ENCODE measurements at places on chromosomes 2 and 18.

GRCh38 chr18:8662560-8663255, 42.6 kb upstream of the MTCL1 start:
- no peak for DNase-seq

DNA sequence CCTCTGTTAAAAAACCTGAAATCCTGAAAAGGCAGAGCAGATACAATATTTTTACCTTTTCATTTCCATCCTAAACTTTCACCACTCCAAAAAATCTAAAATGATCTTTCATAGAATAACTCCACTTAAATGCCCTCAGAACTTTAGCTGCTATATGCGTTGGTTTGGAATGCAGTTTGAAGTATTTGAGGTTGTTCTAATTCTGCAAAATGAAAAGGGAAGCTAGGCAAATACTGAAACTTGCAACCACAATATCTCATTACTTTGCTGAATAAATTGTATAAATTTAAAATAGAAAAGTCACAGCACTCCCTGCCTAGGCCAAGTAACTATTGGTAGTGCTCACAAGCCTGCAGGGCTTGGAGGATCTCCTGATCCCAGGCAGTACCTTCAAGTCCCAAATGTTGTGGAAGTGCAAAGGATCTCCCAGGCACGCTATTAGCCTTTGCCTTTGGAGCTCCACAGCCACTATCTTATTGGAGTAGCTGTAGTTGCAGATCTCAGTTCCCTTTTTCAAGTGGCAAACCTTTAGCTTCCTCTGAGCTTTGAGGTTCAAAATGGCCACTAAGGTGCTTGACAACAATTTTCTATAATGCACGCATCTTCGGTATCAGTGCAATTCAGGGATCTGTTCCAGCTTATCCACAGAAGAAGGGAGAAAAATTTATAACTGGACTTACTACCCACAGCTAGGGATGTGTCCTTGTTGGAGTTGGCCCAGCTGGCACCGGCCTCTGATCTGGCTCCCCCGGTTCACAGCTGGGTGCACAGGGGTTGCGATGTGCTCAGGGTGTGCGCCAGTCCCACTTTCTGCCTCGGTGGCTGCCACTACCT, 43.4 kb upstream of the ANKRD62 start:
- DNase-seq = no peak

- DNase-seq = no peak
These were observed 362.8 kb downstream of the FBXO15 start for GRCh38 chr18:73784853-73785252.

- no peak for DNase-seq
These were observed 56.2 kb upstream of the TMEM163 start for GRCh38 chr2:134774786-134775641.

DNA sequence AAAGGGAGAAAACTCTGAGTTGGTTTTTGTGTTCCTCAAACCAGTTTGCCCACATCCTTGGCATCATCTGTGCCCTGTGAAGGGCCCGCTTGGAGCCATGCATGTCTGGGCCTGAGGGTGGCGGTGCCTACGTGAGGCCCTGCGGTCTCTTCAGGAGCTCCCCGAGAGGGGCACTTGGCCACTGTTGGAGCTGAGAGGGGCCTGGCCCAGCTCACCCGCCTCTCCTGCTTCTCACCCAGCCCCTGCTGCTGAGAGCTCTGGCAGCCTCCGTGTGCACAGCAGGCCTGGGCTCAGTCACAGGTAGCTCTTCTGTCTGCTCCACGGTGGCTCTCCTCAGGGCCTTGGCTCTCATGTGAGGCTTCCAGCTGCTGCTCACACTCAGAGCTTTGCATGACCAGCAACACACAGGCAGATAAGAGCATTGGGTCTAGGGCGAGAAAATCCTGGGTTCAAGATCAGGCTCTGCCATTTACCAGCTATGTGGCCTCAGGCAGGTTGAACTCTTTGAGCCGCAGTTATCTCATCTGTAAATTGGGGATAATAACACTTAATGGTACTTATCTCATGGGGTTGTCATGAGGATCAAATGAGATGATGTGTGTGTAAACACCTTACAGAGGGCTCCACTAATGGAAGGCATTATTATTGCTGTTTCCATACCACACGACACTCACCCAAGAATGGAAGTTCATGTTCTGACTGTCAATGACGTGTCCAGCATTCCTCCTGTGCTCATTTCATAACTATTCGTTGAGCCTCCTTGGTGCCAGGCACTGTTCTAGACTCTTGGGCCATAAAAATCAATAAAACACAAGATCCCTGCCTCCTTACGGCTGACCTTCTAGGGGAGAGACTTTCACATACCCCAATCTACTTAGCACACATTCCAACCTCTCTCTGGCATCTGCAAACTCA, 41.6 kb upstream of the PLB1 start:
- peak; percentile 52 for DNase-seq

DNA sequence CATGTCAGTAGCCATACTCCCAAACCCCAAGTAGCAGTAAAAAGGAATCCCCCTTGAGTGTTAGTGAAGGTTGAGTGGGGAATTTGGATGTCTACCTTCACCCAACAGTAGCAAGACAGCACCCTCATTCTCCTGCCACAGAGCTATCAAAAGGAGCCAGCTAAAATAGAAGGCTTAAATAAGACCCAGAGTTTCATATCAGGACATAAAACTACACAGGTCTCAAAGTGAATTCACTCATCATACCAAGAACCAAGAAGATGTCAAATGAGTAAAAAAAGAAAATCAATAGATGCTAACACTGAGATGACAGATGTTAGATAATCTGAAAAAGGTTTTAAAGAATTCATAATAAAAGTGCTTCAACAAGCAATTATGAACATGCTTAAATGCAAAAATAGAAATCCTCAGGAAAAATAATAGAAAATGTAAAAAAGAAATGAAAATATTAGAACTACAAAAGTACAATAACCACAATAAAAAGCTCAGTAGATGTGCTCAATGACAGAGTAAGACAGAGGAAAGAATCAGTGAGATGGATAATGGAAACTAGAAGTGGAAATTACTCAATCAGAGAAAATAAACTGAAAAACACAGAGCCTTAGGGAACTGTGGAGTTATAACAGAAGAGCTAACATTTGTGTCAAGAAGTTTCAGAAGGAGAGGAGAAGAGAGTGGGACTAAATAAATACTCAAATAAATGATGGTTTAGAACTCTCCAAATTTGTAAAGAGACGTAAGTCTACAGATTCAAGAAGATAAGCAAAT, 90.5 kb downstream of the EDAR start:
- no peak for DNase-seq

- no peak for DNase-seq
These were observed 50.8 kb upstream of the NFE2L2 start for GRCh38 chr2:177315364-177315763.

DNA sequence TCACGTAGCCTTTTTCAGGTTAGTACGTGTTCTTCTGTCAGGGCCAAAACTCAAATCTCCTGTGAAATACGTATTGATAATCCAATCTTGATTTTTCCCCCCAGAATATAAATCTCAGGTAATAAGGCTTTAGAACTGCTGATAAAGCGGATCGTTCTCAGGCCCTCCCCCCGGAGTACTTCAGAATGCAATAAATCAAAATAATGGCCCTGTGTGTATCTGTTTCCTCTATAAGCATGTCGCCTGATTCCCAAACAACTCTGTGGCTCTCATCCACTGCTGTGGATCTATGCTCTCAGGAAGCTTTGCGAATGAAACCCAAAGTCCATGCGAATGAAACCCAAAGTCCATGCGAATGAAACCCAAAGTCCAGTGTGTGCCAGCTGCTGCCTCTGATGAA, 49.4 kb downstream of the IMPA2 start:
- no peak for DNase-seq

GRCh38 chr2:161576421-161576820, 47.8 kb upstream of the SLC4A10 start:
- peak; percentile 2 for DNase-seq

DNA sequence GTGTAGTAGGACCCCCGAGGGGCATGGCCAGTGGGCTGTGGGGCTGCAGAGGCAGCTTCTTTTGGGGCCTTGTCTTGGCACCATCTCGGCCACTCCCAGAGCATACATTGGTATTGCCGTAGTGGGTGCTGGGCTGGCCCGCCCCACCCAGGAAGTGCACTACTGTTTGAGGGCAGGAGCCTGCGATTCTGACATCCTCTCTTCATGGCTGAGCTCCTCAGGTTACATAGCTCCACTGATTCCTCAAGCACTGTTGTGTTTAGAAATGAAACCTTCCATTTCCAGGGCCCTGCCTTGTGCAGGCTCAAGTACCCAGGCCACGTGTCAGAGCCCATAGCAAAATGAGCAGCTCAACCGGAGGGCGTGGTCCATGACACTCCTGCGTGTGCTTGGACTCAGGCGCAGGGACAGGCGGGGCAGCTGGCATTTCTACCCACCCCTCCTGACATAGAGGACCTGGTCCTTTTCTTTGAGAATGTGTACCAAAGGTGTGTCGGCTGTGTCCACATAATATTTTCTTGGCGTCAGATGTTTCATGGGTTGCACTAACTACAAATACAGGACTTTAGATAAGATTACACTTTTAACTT, 67.9 kb downstream of the DGKD start:
- DNase-seq = no peak

- DNase-seq = no peak
These were observed 815.5 kb downstream of the EPHA4 start for GRCh38 chr2:220756653-220757052.

DNA sequence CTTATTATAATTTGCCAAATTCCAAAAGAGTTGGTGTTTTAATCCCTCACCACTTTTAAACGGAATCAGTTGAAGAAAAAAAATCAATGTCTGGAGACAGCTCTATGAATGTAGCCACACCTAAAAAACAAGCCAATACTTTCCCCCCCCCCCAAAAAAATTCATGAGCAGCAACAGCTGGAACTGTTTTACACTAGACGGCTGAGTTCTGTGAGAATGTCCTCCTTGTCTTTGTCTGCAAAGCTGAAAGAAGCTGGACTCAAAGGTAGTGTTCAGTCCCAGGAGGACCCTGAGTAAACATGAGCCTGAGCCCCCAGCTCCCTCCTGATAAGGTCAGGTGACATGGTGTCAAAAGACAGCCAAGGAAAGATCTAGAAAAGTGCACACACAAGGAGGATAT, 68.2 kb downstream of the ZNF521 start:
- no peak for DNase-seq

- DNase-seq = peak; percentile 77
These were observed 215.3 kb downstream of the RND3 start for GRCh38 chr2:150271952-150272802.

- DNase-seq = no peak
These were observed 34.2 kb downstream of the RAB10 start for GRCh38 chr2:26067980-26068507.

DNA sequence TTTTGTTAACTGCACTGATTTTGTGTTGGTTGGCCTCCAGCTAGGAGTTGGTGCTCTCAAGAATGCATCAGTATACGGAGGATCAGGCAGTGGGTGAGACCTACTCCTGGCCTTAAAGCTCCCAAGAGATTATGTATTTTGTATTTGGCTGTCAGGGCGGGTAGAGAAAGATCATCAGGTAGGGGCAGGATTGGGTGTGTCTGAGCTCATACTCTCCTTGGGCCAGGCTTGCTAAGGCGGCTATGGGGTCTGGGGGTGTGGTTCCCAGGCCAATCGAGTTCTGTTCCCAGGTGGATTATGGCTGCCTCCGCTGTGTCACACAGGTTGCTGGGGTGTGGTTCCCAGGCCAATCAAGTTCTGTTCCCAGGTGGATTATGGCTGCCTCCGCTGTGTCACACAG, 28.9 kb upstream of the IL1RN start:
- DNase-seq = no peak

DNA sequence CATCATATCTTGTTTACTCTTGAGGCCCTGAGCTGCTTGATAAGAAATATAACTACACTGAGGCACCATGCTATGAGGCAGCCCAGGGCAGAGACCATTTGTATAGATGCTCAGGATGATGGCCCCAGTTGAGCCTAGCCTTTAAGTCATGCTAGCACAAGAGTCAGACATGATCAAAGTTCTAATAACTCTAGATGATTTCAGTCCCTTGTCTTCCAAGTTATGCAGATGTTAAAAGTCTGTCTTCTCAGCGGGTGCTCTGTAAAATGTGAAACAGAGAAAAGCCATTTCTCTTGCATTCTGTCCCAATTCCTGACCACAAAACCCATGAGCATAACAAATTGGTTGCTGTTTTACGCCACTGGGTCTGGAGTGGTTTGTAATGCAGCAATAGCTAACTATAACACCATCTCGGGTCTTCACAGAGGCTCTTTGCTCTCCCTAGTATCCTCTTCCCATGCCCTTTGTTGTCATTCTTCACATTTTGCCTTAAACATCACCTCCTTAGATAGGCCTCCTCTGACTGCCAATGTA, 49.6 kb downstream of the NXPH2 start:
- no peak for DNase-seq

DNA sequence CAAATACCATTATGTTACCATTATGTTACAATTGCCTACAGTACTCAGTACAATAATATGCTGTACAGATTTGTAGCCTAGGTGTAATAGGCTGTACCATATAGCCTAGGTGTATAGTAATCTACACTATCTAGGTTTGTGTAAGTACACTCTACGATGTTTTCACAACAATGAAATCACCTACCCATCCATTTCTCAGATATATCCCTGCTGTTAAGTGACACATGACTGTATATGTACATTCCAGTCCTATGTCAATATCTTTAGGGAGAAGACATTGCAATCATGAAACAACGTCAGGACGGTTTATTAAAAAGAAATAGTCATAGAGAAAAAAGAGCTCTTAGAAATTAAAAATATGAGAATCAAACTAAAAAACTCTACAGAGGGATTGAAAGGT, 119.0 kb upstream of the CDC42EP3 start:
- DNase-seq = no peak

DNA sequence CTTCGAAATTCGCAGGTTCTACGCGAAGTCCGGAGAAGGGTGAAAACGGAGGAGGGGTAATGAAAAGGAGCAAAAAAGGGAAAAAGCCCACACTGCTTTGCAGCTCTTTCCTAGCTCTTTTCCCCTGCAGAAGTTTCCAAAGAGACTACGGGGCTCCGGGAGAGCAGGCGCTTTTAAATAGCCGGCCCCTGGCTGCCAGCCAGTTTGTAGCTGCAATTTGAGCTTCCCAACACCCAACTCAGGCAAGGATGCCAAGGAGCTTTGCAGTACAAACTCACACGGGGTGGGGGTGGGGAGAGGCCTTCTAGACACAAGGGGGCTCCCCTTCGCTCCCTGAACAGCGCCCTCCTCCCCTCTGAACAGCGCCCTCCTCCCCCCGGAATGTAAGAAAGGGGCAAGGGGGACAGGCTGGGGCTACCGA, at the start of gene IGFBP5:
Gene IGFBP5 (minus strand): TSS at position 149 of the 421 bp plus-strand sequence. CDS start 774 bp downstream, outside the sequence.
- peak; percentile 92 for DNase-seq

DNA sequence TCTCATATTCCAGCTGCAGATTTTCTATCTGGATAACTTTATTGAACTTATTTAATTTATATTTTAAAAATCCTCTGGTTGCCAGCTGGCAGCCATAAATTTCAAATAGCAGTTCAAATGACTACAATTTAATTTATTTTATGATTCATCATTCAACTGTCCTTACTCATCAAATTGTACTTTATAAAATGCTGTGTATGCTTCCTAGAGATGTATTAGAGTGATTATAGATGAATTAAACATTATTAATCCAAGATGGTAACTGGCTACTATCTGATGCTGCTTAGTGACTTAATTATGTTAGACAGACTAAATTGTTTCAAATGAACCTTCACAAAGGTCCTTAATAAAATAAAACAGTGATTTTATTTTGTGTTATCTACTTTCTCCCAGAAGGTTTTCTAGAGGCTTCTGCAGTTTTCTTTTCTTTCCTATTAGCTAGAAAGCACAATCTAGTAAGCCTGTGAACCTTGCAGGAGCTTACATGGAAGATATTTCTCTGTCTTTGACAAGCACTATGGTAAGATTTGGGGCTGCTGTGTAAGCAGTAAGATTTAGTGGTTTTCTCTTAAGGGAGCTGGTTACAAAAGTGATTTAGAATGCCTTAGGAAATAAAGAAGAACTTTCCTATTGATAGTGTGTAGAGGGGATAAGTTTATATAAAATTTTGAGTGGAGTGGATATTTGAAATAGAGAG, 322.3 kb downstream of the FSIP2 start:
- no peak for DNase-seq

GRCh38 chr2:40625849-40626248, 174.0 kb upstream of the SLC8A1 start:
- peak; percentile 72 for DNase-seq

All from fibroblast of villous mesenchyme (primary cell).